Stimulated activated CD8-positive, alpha-beta memory T cell treated with anti-CD3 and anti-CD28 coated beads, Interleukin-12 subunit alpha, Interleukin-12 subunit beta, amount 100 ng/mL, for 1 hour (primary cell): ENCODE measurements at places on chromosomes 11 and 22.

DNA sequence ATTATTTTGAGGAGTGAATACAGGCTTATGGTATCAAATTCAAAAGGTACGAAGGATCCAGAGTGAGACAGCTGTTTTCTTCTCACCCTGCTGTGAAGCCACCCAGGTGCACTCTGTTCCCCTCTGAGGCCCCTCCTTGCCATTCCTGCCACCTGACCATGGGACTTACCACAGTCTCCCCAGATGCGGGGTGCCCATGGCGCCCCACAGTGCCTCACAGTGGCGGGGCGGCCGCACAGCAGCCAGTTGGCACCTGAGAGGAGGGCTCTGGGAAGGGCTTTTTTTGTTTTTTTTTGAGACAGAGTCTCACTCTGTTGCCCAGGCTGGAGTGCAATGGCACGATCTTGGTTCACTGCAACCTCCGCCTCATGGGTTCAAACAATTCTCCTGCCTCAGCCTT, 151.7 kb downstream of the CEP164 start:
- no peak for DNase-seq

DNA sequence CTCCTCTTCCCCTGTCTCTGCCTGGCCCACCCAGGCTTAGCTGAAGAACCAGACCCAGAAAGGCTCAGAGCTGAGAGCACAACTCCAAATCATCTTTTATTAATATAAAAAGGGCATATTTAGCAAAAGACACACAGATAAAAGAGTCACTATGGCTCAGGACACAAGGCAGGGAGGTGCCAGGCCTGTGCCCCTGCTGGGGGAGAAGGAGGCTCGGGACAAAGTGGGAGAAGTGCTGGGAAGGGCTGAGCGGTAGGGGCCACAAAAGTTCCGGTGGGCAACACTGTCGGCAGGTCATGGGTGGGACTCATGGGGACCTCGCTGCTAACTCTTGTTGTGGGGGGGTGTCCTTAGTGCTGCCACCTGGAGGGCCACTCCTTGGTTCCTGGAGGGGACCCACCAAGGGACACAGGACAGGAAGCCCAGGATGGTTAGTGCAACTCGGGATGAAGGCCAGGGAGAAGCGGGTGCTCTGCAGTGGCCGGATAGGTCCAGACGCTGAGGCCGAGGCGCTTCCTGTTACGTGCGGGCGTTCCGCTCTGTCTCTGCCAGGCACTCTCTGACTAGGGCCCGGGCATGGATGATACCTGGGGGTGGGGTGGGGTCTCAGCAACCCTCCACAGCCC, 1.4 kb upstream of the PITPNM1 start:
- DNase-seq, result no peak

DNA sequence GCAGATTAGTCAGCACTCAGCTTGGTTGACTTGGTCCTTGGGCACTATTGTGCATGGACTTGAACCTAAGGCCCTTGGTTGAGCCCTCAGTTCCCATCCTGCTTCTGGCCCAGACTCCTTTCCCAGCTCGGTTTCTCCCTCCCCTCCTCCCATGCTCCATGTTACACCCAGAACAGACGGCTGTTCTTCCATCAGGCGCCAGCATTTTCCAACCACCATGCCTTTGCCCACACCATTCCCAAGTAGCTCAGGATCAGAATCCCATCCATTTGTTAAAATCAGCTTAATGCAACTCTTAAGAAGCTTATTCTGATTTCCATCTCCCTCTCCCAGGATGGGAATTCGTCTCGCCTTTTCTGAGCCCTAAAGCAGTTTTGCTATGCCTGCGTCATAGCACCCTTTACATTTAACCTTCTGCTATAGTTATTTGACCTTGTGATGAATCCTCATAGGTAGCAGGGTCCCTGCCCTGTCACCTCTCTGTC, 110.7 kb downstream of the MICAL2 start:
- no peak for DNase-seq

DNA sequence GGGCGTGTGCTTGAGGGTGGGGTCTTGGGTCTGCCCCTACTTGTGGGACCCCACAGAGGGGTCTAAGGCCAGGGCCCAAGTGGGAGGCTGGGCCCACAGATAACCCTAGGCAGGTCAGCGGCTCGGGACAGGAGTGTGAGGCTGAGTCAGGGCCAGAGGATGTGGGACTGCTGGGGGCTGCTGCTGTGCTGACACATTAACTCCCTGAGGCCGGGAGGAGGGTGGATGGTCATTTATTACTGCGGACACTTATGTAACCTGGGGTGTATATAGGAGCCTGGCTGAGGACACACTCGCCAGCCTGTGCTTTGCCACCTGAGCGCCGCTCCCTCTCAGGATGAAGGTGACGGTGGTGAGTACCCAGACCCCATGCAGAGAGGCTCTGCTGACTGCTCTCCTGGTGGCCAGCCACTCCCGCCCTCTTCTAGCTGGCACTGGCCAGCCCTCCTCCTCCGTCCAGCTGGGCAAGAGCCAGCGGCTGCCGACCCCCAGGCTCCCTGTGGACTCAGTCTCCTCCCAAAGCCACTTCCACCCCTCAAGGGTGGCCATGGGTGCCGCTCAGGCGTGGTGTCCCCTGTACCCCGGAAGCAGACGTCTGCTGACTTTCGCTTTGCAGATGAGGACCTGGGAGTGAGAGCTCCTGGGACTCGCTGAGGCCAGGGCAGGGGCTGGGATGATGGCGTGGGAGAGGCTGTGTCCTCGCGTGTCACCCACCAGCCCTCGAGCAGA, at the start of gene MIOX:
MIOX (plus strand) TSS at position 299 of the 729 bp plus-strand sequence; CDS start at position 338, 39 bp downstream.
- no peak for DNase-seq

GRCh38 chr11:121670805-121671282, 218.1 kb upstream of the SORL1-AS1 start:
- no peak for DNase-seq

DNA sequence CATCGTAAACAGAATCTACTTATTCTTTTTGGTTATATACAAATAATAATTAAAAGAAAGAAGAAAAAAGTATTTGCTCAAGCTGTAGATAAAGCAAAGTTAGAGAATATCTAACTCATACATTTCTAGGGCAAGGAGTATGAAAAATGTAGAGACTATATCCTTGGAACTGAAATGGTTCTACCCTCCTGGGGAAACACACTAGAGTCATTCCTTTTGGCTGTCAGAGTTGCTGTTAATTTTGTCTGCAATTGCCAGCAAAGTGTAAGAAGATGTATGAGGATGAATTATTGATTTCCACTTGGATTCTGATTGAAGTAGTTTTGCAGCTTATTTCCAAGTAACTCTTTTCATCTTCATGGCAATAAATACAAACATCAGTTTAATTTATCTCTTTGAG, 69.1 kb downstream of the SLC17A6 start:
- no peak for DNase-seq

DNA sequence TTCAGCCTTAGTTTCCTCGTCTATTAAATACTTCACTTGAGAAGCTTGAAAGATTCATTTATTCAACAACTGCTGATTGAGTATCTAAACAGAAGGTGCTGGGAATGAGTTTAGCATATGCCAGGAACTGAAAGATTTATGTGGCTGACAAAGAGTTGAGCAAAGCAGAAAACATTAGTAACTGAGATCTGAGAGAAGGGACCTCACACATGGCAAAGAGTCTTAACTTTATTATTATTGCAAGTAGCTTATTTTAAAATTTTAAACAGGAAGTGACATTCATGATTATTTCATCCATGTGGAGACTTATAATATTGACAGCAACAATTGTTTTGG, 133.6 kb downstream of the CASP12 start:
- DNase-seq, result no peak

DNA sequence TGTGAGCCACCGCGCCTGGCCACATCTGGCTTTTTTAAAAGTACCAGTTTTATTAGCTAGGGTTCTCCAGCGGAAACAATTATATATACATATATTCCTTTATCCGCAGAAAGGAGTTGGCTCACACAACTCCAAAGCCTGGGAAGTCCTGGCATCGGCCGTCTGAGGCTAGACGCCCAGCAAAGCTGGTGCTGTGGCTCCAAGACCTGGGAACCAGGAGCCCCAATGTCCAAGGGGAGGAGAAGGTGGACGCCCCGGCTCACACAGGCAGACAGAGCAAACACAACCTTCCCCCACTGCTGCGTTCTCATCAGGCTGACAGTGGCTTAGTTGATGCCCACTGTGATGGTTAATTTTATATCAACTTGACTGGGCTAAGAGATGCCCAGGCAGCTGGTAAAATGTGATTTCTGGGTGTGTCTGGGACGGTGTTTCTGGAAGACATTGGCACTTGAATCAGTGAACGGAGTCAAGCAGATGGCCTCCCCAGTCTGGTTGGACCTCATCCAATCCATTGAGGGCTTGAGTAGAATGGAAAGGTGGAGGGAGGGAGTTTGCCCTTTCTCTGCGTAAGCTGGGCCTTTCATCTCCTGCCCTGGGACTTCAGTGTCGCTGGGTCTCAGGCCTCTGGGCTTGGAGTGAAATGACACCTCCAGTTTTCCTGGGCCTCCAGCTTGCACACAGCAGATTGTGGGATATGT, 904.4 kb downstream of the BRD1 start:
- DNase-seq, result no peak

GRCh38 chr11:72739240-72740059, 12.8 kb downstream of the ARAP1 start:
- DNase-seq, result no peak

DNA sequence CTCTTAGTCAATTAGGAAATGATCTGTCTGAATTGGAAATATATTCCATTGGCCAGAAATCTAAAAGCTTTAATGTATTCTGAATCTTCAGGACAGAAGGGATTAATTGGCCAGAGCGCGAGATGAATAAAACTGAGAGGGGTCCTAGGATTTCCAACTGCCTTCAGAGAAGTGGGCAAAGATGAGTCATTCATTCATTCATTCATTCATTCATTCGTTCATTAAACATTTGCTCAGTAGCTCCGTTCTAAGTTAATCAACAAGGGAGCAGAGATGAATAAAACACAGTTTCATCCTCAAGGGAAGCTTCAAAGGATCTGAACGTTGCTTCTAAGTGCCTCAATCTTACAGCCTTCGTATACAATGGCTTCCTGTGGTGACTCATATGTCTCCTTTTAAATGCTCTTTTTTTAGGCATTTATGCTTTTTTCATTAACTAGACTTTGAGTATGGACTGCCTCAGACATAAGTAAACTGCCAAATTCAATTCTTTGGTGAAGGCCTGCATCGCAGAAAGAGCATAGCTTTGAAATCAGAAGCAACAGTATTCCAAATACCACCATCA, 537.4 kb upstream of the CCDC90B start:
- no peak for DNase-seq

- no peak for DNase-seq
Measured at GRCh38 chr22:47315862-47316419, 553.5 kb downstream of the TBC1D22A start.

GRCh38 chr11:118186346-118187107, 10.1 kb upstream of the SCN2B start:
- DNase-seq, result no peak

DNA sequence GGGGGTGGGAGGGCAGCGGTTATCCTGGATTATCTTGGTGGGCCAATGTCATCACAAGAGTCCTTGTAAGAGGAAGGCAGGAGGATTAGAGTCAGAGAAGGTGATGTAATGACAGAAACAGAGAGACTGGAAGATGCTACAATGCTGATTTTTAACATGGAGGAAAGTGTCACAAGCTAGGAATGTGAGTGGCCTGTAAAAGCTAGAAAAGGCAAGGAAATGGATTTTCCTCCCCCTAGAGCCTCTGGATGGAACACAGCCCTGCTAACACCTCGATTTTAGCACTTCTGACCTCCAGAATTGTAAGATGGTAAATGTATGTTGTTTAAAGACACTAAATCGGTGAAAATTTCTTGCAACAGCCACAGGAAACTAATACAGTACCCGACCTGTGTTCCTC, 109.3 kb downstream of the MN1 start:
- no peak for DNase-seq

GRCh38 chr22:30178181-30179126, 68.1 kb downstream of the LIF start:
- DNase-seq, result no peak

- no peak for DNase-seq
Measured at GRCh38 chr11:113992459-113993110, 17.7 kb downstream of the HTR3A start.

GRCh38 chr11:119295178-119295577, 21.8 kb downstream of the MCAM start:
- DNase-seq, result no peak

GRCh38 chr11:11582011-11582701, 39.6 kb downstream of the GALNT18 start:
- no peak for DNase-seq

DNA sequence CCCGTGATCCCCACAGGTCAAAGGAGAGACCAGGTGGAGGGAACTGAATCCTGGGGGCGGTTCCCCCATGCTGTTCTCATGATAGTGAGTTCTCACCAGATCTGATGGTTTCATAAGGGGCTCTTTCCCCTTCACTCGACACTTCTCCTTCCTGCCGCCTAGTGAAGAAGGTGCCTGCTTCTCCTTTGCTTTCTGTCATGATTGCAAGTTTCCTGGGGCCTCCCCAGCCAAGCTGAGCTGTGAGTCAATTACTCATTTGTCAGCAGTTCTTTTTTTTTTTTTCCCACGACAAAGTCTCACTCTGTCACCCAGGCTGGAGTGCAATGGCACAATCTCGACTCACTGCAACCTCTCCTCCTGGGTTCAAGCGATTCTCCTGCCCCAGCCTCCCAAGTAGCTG, 1530.4 kb downstream of the BRD1 start:
- no peak for DNase-seq

DNA sequence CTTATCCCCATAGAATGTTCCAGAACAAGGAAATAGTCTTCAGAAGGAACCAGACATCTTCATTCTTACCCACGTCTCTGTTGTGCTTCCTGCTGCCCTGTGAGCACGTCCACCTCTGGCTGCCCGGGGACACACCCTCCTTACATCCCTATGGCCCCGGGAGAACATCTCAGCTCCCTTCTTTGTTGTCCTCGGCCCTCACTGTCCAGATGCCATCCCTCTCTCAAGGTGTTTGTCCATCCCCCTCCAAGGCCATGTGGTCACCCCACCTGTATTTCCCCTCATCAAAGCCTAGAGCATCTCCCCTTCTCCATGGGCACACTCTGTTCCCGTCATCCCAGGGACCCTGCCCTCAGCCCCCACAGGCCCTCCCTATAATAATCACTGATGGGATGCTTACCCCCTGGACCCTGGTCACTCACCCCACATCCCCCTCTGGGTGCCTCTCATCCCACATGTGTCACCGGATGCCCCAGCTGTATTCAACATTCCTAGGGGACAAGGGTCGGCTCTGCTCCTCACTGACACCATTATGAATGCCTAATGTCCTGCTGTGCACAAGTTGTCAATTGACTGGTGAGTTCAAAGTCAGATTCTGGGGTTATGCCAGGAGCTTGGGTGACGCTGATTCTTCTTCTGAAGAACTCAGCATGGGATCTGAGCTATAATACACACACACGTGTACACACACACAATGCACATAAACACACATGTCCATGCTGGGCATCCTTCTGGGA, 28.8 kb downstream of the IGLL5 start:
- no peak for DNase-seq
